ENCODE measurements at places on chromosomes 5 and 9.

DNA sequence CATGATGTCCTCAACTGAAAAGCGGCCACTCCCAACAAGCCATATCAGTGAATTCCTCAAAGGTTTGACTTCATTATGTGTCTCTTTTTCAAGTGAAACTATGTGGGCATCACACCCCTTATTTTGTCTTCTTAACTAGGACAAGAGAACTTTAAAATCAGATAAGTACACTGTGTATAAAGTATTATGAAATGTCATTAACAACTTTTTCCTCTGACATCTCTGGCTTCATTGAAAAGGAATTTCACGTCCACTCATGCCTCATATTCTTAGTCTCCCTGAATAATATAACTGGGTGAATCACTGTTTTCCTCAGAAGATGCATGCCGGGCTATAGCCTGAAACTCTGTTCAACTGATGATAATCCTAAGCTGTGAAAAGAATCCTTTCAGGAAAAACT lies 415.8 kb downstream of the ACTL7B start:
- no peak for DNase-seq

GRCh38 chr9:132369421-132369820 lies 14.6 kb upstream of the SETX start:
- no peak for DNase-seq

- no peak for DNase-seq
Measured at GRCh38 chr5:75465480-75465879, 45.9 kb downstream of the CERT1 start.

- no peak for DNase-seq
Measured at GRCh38 chr5:79020861-79021561, 35.9 kb upstream of the ARSB start.

GRCh38 chr5:93649234-93649900 lies 66.3 kb downstream of the NR2F1 start:
- no peak for DNase-seq

- DNase-seq: no peak
Measured at GRCh38 chr9:61674465-61674864, 484.6 kb downstream of the SPATA31A7 start.

DNA sequence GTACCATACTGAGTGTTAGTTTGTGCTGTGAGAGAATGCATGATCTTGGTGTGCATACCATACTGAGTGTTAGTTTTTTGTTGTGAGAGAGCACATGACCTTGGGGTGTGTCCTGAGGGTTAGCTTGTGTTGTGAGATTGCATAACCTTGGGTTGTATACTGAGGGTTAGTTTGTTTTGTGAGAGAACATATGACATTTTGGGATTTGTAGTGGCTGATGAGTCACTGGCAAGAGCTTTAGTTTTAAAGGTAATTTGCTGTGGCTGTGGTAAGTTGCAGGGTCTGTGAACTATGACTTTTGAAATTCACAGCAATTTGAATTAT lies 1068.3 kb upstream of the EDIL3 start:
- no peak for DNase-seq

- no peak for DNase-seq
Measured at GRCh38 chr5:68224509-68225187, 9.1 kb downstream of the PIK3R1 start.

GRCh38 chr9:134899818-134900217 lies 17.9 kb downstream of the FCN1 start:
- DNase-seq: no peak

DNA sequence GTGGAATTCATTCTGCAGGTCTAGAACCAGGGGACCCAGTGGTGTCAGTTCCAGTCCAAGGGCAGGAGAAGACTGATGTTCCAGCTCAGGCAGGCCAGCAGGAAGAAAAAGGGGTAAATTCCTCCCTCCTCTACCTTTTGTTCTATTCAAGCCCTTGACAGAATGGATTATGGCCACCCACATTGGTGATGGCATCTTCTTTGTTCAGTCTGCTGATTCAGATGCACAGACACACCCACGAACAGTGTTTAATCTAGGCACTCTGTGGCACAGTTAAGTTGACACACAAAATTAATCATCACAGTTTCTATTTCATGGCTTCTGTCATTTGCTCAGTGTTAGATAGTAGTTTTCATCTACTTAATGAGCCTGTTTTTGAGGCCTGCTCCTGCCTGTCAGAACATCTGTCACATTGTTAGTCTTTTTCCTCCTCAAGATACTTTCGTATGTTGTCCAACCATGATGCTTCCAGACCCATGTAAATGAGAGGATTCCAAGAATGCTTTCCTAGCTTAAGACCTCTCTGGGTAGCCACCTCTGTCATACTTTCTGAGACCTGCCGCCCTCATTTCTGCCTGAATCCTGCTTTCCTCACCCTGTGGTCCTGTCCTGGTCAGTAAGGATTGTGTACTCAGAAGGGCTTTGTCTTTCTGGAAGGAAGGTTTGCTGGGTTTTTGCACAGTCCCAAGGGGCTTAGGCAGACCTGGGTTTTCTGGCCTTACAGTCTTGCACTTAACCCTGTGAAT lies 72.5 kb downstream of the SPIN1 start:
- DNase-seq: no peak

DNA sequence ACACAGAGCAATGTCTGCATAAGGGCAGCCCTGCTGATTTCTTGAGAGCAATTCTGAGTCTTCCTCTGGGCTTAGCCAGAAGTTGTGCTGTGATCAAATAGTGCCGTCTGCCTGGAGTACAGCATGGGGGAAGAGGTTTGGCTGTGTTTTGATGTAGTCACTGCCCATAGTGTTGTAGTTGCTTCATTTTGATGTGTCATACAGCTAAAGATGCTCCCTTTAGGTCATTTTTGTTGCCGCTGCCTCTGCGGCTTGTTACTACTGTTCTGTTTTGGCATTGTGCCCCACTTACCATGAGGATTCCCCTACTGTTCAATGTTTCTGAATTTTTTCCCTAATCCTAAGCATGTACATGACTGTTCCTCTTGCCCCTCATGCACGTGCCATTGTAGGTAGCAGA lies 23.0 kb downstream of the SLC36A1 start:
- no peak for DNase-seq

DNA sequence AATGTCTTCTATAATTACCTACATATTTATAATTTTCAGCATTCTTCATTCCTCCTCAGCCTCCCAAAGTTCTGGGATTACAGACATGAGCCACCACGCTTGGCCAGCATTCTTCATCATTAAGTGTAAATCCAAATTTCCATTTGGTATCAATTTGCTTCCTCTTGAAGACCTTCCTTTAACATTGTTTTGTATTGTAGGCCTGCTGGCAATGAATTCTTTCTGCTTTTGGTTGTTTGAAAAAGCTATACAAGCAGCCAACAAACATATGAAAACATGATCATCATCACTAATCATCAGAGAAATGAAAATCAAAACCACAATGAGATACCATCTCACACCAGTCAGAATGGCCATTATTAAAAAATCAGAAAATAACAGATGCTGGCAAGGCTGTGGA lies 56.4 kb downstream of the GCNT4 start:
- DNase-seq: no peak

DNA sequence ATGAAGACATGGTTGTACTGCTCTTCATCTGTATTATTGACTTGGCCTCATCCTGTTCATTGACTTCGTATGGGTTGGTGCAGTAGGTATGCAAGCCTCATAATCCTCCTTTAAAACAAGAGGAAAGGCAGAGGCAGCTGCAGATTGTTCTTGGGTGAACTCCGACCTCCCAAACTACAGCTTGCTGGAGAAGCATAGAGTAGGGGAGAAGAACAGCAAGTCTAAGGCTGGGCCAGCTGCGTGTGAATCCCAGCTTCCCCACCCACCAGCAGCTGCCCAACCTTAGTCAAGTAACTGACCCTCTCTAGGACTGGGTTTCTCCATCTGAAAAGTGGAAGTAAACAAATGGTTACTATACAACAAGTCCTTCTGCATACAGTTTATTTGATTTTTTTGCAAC lies 114.5 kb upstream of the WWC1 start:
- no peak for DNase-seq

DNA sequence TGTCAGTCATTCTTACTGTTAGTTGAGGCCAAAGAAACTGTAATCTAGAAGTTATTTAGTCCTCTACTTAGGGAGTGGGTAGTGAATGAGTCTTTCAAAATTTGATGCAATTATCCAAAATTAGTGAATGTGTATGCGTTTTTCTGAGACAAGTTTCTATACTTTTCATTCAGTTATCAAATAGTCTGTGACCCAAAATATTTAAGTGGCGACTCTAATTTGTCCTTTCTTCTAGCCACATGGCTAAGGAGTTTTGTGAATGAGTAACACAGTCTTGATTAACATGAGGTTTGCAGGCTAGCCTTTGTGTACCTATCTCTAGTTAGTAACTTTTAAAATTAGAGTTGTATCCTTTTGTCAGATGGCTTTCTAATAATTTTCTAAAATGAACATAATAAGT lies 45.6 kb downstream of the COMMD10 start:
- no peak for DNase-seq

- DNase-seq: no peak
Measured at GRCh38 chr9:124214596-124215367, 43.0 kb upstream of the NEK6 start.

GRCh38 chr5:40499007-40499406 lies 180.7 kb upstream of the PTGER4 start:
- DNase-seq: no peak

GRCh38 chr5:96124589-96124988 lies 162.9 kb upstream of the ELL2 start:
- DNase-seq: no peak

- no peak for DNase-seq
Measured at GRCh38 chr5:80054682-80055081, 19.5 kb downstream of the THBS4 start.

- no peak for DNase-seq
Measured at GRCh38 chr5:123278284-123278683, 144.9 kb downstream of the CEP120 start.

DNA sequence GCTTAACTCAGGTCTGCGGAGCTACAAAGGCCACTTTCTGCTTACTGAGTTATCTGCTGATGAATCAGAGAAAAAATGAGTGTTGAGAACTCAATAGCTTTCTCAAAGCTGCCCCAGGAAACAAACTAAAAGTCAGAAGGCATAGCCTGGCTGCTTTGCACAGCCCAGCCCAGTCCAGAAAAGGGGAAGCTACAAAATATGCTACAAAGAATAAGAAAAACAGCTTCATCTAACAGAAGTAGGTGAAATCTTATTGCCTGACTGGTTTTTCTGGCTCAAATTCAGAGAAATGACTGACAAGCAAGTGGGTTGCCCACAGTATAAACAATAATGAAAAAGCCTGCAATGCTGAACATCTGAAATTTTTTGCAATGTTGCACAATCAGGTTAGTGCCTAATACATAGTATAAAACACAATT lies 156.2 kb downstream of the PPP2R2B start:
- no peak for DNase-seq
